ENCODE measurements at places on chromosomes 3 and 15. TPM values are rescaled to one million over a fixed set of nuclear protein-coding genes. Genes with fewer than 3 reads are reported as not detected.
A peak's percentile ranks its signal among the peaks of the same experiment; 100 is the strongest.

PCLAF gene
- 1.6 TPM for total RNA-seq

GP9 gene
- not detected for total RNA-seq

MAGI1 gene
- total RNA-seq = 42.4 TPM

LMAN1L gene
- total RNA-seq = 1.3 TPM

PATL2 gene
- total RNA-seq = 0.30 TPM

CPA3 gene
- 2.0 TPM for total RNA-seq

THRB gene
- 24.2 TPM for total RNA-seq

GRCh38 chr3:108024146-108024850 is 66.5 kb downstream of the CD47 start:
- no peak for DNase-seq

DNA sequence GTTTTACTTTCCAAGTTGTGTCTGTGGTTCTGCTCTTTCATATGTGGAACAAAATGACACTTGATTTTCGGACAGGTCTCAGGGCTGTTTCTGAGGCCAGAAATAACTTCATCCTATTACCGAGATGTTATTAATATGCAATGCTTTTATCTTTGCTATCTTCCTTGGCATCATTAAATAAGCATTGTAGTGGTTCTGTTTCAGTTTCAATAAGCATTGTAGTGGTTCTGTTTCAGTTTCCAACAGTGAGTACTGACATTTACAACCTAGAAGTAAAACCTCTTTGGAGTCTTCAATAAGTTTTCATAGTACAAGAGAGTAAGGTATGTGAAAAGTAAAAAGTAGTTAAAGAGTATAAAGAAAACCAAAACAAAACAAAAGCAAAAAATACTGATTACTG is 746.2 kb downstream of the GRM7 start:
- DNase-seq = no peak

DNA sequence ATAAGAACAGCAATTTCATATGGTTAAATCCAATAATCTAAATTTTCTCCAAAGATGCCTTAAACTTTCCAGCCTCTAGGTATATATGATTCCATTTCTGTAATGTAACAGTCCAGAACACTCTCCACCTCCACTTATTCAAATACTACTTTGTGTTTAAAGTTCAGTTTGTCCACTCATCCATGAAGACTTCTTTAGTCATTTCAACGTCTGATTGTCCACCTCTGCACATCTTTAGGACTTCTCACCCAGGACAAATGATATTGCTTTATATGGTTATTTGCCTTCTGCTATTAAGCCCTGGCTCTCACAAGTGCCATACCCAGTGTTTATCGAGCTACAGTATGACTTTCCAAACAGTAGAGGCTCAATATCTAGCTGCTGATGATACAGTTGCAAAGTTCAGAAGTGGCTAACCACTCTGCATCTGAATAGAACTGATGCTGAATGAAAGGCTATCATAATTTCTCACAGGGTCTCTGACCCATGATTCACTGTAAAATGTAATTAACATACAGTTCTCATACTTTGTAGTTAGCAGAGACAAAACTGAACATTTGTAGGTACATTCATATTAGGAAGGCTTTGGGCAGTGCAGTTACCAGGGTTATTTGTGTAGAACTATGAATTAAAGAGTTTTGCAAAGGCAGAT is 93.7 kb upstream of the MBNL1 start:
- no peak for DNase-seq

- no peak for DNase-seq
Measured at GRCh38 chr3:156635973-156636372, 38.4 kb upstream of the TIPARP start.

DNA sequence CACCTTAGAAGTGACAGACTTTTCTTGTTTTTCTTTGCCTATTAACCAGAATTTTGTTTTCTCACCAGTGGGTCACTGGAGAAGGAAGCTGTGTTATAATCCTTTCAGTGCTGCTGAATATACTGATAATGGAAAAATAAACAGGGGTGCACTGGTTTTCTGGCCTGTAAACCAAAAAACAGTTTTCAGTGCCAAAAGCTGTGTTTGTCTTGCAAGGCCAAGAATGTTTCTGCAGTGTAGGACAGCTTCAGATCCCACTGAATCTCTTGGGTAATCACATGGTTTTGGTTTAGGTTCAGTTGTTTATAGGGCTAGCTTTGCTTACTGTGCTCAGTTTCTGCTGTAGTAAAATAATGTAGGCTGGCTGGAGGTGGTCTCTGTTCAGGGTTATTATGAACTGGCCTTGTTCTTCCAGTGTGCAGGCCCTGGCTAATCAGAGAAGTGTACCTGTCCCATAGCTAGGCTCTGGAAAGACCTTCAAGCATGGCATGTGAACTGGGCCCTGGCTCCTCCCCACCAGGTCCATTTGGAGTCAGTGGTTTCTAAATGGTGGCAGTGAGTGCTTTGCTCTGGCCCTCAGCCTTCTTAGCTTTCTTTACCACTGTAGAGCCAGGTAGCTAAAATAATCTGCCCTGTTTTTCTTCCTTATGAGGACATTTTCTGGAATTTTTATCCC is 18.7 kb downstream of the PDE8A start:
- DNase-seq = no peak

DNA sequence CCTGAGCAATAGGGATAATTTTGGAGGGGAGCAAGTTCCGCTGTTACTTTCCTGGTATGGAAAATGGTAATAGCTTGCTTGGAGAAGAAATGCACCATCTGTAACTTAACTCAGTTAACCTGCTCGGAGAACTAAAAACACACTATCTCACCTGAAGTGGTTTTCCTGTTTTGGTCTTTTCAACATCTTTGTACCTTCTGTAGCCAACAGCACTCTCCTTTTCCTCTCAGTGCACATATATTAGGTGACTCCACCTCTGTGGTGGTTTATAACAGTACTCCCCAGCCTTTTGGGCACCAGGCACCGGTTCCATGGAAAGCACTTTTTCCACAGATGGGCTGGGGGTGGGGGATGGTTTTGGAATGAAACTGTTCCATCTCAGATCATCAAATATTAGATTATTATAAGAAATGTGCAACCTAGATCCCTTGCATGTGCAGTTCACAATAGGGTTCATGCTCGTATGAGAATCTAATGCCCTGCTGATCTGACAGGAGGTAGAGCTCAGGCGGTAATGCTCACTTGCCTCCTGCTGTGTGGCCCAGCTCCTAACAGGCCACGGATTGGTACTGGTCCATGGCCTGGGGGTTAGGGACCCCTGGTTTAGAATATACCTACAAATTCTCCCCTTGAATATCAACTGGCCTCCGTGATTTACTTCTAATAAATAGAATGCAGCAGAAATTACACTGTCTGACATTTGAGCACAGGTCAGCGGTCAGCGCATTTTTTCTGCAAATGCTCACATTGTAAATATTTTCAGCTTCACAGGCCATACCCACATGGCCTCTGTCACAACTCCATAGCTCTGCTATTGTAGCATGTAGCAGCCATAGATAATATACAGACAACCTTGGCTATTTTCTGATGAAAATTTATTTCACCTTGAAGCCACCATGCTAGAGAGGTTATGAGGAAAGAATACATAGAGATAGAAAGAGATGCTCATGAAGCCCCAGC is 83.8 kb upstream of the SUCLG2 start:
- no peak for DNase-seq

DNA sequence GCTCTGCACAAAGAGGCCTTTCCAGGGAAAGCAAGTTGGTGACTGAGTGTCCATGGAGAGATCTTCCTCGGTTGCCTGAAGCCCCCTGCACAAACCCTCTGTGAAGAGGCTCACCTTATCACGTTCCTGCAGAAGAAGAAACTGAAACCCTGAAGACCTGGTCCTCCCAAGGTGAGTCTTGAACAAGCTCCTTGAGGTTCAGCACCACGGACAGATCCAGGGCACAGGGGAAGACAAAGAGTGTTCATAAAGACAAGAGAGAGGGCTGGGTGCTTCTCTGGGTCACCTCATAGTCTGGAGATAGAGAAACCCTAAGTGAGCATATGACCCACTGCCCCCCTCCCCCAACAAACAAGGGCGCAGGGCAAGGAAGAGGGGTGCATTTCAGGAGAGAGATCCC is 21.7 kb upstream of the TBC1D21 start:
- peak; percentile 43 for DNase-seq

DNA sequence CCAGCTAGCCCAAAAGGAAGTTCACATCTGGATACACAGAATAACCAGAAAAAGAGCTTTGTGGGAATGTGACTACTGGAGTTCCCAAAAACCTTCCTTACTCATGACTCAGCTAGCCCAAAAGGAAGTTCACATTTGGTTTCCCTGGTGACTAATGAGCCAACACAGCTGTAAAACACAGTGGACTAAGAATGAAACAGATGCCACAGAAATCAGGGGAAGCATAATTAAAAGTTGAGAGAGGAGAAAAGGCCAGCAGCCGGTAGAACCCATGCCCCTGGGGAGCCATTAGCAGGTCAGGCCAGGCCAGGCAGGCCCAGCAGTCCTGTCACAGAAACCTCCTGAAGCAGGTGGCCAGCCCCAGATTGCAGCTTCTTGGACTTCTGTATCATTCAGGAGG is 130.3 kb downstream of the GHSR start:
- DNase-seq = peak; percentile 42

- peak; percentile 37 for DNase-seq
Measured at GRCh38 chr15:100898661-100899462, 19.2 kb downstream of the ALDH1A3 start.
